Astrocyte (in vitro differentiated cells and primary cell): ENCODE measurements at places on chromosomes 1 and 21. TPM values are rescaled to one million over a fixed set of nuclear protein-coding genes. Genes with fewer than 3 reads are reported as not detected.

HSPA6 gene
- 0.65 and 0.68 TPM in 2 replicates for total RNA-seq

URB2 gene
- 9.5 and 9.7 TPM in 2 replicates for total RNA-seq

MYOG gene
- total RNA-seq = not detected in 2 replicates

CCDC27 gene
- total RNA-seq = not detected in 2 replicates

CGN gene
- total RNA-seq = 8.8 and 8.9 TPM in 2 replicates

FCAMR gene
- not detected in 2 replicates for total RNA-seq

DNA sequence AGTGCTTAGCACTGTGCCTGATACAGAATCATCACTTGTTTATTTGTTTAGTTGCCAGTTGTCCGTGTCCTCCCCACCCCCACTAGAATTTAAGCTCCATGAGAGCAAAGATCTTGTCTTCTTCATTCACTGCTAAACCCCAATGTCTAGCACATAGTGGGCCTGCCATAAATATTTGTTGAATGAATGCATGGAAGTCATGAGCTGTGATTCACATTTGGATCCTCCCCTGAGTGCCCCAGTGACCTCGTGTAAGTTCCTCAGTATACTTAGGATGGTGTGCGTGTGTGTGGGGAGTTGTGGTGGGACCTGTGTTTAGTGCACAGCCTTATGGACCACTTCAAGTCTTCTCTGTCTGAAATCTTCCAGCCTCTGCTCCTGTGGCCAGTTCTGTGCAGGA is 23.1 kb downstream of the IER5 start:
- peak; percentile 52 for DNase-seq

GRCh38 chr21:27300770-27301169 is 333.9 kb upstream of the ADAMTS5 start:
- peak; percentile 28 for DNase-seq

GRCh38 chr1:7781501-7781900 is 2.6 kb upstream of the PER3 start:
- DNase-seq = no peak

GRCh38 chr1:5623399-5623798 is 368.8 kb downstream of the NPHP4 start:
- no peak for DNase-seq

- peak; percentile 94 for DNase-seq
These were observed 292.2 kb downstream of the SMYD3 start for GRCh38 chr1:246214708-246215509.

GRCh38 chr1:246753670-246754535 is 29.7 kb downstream of the SCCPDH start:
- peak; percentile 23 for DNase-seq

GRCh38 chr1:168795681-168796080 is 66.7 kb upstream of the DPT start:
- no peak for DNase-seq

DNA sequence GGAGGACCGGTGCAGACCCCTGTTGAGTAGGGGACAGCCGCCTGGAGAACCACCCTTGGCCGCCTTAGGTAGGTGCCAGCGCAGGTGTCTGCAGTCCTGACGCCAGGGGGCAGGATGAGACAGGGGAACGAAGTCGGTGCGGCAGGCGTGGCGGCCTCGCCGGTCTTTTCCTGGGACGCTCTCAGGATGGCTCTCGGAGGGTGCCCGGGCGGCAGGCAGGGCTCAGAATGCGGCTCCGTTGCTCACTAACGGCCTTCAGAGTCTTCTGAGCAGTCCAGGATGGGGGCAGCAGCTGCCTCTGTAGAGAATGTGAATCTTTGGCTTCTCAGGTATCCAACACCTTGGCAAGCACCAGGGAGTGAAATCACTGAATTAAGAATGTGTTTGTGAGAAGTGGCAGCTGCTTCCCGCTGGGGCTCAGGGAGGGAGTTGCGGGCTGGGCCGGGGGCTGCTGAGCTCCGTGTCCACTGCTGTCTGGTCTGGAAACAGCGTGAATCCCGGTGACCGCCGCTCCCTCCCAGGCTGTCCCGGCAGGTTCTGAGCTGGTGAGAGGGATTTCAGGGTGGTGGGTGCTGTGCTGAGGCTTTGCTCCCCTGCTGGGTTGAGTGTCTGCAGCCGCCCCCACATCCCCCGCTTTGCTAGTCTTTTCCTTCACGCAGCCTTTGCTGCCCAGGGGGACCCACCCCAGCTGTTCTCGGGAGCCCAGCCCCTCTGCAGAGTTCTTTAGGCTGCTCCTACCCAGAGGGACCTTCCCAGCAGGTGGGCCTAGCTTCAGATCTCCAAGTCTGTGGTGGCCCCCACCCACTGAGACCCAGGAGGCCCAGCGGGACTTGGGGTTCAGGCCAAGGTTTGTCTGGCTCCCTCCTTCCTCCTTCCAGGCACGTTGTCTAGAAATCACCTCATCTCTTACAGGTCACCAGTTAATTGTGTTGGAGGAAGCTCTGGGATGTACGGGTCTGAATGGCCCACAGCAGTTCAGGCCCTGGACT is 11.1 kb upstream of the C1orf174 start:
- DNase-seq = no peak

DNA sequence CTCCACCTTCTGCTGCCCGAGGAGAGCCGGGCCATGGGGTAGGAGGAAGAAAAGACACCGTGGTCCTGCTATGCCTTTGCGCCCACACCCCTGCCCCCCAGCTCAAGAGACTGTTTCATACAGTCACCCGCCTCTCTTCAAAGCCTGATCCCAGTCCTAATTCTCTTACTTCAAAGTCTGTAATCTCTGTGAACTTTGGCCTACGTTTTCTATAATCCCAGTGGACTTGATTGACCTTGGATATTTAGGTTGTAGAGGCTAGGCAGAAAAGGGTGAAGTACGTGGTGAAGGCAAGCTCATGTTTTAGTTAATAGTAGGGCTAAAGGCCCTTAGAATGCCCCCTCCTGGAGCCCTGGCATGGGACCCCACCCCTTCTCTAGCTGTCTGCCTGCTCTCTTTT is 28.4 kb downstream of the VPS13D start:
- DNase-seq = no peak

DNA sequence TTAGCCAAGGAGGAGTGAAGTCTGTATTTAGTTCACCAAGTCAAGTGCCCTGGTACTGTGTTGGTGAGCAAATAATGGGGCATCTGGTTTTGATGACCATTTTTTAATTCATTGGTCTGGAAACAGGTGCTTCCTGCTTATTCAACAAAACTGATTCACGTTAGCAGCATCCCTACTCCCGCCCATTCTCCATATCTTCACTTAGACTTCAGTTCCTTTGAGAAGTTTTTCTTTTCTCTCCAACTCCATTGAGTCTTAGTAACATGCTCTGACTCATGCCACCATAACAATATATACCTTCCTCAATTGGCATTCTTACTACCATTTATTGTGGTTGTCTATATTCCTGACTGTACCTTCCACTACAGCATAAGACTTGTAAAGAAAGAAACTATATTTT is 468.9 kb downstream of the DPYD start:
- no peak for DNase-seq

DNA sequence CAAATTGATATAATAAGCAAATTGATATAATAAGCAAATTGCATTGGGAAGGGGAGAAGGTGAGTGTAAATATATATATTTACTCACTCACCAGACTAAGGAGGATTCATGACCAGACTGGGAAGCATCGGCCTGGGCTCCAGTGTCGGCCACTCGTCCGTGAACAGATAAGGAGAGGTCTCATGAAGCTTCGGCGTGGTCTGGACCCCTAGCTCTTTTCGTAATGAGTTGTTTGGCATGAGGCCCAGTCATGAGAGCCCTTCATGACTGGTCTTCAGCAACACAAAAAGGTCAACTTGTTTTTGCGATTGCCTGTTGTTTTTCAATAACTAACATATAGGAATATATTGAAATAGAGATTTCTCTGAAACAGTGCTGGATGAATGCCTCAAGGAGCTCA is 222.9 kb upstream of the KCNK2 start:
- no peak for DNase-seq

DNA sequence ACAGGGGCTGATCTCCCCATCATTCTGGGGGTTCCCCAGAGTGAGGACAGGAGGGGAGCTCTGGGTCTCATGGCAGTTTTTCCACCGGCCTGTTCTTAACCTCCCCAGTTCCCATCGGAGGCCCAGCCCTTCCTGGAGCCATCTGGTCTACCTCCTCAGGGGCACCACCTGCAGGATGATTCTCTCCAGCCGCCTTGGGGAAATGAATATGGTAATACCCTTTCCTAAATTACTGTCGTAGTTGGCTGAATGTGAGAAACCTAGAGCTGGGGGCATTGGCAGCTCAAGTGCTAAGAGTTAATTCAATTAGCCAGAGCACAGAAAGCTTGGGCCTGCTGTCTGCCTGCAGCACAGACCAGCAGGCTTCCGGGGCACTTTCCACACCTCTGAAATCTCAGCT is 64.9 kb downstream of the TAS1R2 start:
- DNase-seq = no peak

DNA sequence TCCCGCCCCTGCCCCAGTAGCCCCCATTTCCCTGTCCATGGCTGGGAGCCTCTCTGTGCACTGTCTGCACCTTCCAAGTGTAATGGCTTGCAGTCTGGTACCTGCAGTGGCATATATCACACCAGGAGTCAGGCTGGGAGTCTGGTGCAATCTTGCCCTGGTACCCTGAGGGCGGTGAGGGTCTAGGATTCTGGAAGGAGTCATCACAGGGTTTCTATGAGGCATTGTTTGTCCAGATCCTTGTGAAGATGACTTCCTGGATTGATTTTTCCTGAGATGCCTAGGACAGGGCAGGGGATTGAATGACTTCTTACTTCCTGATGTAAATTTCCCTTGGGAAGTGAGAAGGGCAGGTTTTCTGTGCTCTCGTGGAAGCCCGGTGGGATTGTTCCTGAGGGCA is 5.9 kb upstream of the PKP1 start:
- DNase-seq = no peak

DNA sequence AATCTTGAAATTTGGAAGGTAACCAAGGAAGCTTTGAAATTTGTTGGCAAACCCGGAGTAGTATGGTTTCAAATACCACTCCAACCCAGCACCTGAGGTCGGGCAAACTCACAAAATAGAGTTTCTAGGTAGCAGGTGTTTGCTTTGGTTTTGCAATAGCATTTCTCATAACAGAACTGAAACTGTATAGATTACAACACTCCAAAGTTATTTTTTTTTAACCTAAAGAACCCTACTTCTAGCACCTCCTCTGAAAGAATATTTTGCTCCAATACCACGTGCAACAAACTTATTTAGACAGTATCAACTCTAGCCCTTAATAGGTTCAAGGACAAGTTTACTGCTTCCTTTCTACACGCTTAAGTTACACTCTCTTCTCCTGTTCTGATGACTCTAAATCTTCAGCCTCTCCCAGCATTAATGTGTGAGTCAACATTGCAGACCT is 178.5 kb upstream of the FMN2 start:
- no peak for DNase-seq

DNA sequence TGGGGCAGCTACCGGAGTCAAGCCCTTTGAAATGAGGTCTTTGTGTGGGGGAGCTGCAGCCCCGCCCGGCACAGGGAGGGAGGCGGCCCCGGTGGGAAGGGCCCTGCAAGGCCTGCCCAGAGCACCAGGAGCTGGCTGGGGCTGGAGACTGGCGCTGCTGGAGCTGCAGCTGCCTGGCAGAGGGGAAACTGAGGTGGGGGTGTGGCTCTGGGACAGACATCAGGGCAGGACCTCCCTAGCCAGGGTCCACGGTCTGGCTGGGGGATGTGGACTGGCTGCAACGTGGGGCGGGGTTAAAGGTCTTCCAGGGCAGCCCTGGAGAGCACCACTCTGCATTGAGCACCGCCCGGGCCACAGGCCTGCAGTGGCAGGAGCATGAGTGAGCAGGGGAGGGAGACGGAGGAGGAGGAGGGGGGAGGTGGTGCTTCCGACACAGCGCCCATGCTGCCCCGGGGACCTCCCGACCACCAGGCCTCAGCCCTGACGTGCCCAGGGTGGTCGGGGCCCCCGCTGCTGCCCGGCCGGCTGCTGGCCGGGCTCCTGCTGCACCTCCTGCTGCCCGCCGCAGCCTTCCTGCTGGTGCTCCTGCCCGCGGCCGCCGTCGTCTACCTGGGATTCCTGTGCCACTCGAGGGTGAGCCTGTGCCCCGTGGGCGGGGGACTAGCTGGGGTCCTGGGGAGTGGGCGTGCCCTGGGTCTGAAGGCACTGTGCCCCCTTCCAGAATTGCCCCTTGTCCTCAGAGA is 4.8 kb upstream of the ANKRD65 start:
- DNase-seq = no peak

DNA sequence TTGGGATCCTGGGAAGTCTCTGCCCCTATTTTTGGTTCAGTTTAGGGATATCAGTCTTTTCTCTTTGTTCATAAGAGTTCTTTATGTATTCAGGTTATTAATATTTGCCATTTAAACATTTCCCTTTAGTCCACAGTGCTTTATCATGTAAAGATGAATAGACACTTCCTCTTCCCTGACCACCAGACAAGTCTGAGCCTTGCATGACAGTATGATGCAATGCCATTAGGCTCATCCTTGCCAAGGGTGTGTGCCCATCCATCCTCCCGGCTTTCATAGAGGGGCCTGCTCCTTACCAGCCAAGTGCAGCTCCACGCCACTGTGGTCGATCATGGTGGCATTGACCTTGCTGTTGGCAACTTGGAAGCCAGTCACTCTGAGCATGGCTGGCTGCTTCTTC is 52.1 kb downstream of the ZSCAN20 start:
- no peak for DNase-seq

- DNase-seq = no peak
These were observed 96.8 kb downstream of the TENT5C start for GRCh38 chr1:117702654-117703053.

DNA sequence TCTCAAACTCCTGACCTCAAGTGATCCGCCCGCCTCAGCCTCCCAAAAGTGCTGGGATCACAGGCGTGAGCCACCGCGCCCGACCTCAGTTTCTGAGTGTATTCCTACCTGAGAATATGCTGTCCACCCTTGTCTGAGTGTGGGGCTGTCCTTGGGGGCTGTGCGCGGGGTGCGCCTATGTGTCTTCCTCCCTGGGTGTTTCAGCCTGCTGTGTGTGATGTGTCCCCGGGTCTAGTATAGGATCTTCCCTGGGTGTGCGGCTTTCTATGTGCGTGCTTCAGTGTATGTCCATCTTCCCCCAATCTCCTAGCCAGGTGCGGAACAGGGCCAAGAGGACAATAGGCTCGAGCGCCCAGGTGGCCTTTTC is 8.3 kb upstream of the ID3 start:
- no peak for DNase-seq

DNA sequence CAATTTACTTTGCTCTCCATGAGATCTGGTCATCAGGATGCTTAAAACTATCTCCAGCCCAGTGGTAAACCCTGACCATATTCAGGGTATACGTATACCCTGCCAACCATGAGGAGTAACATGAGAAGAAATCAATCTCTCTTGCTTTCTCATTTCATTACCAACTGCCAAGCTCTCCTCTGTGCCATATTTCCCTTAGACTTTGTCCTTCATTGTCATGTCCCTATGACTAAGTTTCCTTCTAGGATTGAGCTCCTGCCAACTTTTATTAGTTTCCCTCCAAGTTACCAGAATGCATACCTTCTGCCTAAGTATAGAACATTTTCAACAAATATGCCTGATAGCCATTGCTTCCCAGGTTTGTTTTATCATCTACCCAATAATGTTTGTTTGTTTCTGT is 1113.9 kb upstream of the B3GALT2 start:
- DNase-seq = no peak

DNA sequence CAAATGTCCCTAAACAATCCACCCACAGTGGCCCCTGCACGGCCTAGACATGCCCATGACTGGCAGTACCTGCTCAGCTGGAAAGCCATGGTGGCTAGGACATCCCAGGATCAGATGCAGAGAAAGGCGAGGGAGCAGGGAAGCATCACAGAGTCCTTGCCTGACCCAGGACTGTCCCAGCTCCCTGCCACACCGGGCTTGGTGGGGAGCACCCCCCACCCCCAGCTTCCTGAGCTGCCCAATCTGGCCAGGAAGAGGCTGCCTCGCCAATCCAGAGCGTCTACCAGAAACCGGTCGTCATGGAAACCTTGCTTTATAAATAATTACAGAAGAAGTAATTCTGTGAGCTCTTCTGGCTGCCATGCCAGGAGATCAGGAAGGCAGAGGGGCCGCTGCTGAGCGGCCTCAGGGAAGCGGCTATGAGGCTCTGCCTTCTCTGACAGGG is 34.8 kb downstream of the ACOT7 start:
- DNase-seq = peak; percentile 68
